ENCODE measurements at places on chromosomes 12 and 14.

GRCh38 chr14:21556378-21557083 is 23.3 kb downstream of the OR10G3 start:
- no peak for DNase-seq

DNA sequence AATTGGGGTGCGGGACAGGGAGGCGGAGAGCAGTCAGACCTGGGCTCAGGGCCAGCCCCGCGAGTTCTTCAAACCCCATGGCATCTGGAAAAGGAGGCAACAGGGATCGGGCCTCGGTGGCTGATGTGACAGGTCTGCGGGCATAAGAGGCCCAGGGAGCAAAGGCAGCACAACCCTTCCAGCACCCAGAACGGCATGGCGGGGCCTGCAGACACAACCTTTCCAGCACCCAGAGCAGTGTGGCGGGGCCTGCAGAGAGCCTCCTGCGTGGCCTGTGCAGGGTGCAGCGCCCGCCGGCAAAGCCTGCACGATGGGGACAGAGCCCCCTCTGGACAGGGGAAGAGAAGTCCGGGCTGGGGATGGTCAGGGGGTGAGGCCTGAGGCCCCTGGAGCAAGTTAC is 26.2 kb upstream of the TRAF3 start:
- no peak for DNase-seq

- no peak for DNase-seq
Observed at GRCh38 chr14:93818857-93819256, 30.6 kb upstream of the PRIMA1 start.

DNA sequence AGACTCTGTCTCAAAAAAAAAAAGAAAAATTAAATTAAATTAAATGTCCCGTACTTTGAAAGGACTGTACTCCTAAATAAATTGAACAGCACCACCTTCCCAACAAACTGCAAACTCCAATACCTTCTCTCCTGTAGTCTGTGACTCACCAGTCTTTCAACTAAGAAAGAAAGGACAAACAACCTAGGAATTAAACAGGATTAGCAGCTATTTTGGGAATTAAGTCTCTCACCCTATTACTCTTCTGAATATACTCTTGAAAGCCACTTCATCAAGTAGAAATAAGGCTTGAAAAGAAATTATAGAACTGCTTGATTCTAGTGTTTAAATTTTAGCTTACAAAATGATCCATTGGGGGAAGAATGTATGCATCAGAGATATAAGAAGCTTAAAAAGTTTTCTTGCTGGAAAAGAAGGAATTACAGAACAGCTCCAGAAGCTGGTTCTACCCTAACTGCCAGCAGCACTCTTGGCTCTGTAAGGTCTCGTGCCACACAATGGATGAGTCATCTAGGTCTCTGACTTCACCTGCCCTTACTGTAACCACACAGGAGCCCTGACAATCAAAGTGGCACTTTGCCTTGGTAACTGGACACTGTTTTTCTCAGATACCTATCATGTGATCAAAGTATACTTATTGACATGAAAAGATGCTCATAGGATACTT is 57.0 kb upstream of the CERS5 start:
- peak; percentile 88 for DNase-seq

GRCh38 chr14:78358591-78358990 is 188.4 kb downstream of the NRXN3 start:
- DNase-seq: no peak

- DNase-seq: no peak
Observed at GRCh38 chr12:47754881-47755280, 3.8 kb downstream of the RAPGEF3 start.

DNA sequence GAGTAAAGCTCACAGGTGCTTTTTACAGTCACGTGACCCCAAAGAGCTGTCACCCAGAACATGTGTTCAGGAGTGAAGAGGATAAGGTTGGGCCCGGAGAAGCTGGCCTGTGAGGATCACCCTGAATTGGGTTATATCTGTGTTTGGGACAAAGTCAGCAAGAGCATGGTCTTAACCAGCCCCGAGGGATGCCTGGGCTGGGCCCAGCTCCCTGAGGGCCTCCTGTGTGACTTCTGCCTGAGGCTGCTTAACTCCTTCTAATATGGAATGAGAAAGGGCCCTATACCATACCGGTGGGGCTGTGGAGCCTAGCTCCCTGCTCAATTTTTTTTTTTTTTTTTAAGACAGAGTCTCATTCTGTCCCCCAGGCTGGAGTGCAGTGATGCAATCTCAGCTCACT is 2.5 kb downstream of the CDCA4 start:
- DNase-seq: no peak
